Putamen (tissue), 1 donor: ENCODE measurements at places on chromosomes 7 and 10.

- DNase-seq, result no peak
Measured at GRCh38 chr7:157013602-157014549, 3.4 kb upstream of the MNX1 start.

DNA sequence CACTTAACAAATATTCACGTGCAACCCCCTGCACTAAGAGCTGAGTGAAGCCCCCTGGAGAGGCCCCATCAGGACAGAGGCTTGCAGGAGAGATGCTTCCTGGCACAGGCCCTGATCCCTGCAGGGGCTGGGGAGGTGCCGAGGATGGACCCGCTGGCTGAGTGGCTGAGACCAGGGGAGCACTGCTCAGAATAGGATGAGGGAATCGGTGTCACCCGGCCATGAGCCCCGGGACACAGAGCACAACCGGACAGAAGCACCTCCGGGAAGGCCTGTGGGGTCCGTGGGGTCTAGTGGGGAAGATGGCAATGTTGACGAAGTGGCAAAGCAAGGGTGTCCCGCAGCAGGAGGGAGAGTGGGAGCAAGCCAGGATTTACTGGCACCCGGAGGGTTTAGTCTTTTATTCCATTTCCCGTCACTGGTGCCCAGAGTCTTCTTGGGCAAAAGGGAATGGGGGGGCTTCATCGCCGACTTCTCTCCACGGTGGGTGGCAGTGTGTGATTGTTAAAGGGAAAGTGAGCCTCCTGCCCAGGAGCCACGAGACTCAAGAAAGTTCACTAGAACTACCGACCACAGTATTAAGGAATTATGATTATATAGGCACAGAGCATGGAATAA lies 140.7 kb downstream of the ADARB2 start:
- no peak for DNase-seq

- DNase-seq, result no peak
Measured at GRCh38 chr7:127887631-127888030, 143.6 kb downstream of the LRRC4 start.

DNA sequence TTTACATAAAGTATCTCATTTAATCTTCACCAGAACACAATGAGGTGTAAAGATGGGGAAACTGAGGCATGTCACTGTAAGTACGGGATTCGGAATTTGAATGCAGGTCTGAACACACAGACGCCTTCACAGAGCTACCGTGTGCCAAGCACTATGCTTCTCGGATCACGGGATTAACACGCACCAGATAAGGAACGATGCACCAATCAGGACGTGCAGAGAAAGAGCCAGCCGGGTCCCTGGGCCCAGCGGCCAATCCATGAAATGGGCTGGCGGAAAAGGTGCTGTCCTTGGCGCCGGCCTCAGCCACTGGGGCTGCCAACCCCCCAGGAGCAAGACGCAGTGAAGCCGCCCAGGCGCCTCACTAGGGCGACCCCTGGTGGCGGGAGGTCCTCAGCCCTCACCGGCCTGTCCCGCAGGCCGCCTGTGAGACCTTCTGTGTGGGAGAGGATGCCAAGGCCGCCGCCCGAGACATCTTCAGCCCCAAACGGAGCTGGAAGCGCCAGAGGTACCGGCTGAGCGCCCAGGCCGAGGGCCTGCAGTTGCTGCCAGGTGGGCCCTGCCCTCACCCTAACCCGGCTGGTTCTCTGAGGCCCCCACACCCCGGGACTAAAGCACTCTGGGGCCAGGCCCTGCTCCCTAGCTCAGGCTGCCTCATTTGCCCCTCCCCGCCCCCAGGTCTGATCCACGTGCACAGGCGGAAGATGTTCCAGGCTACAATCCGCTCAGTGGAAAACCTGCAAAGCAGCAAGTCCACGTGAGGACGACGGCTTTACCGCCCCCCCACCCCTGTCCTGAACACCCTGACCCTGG lies 15.6 kb downstream of the ATG9B start:
- no peak for DNase-seq

- no peak for DNase-seq
Measured at GRCh38 chr7:12481722-12482121, 78.1 kb upstream of the VWDE start.

DNA sequence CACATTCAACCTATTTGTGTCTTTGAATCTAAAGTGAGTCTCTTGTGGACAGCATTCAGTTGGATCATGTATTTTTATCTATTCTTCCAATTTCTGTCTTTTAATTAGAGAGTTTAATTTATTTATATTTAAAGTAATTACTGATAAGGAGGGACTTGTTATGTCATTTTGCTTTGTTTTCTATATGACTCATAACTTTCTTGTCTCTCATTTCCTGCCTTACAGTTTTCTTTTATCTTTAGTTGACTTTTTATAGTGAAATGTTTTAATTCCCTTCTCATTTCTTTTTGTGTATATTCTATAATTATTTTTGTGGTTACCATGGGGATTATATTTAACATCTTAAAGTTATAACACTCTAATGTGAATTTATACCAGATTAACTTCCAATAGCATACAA lies 7.3 kb upstream of the ZNF518A start:
- DNase-seq, result no peak

DNA sequence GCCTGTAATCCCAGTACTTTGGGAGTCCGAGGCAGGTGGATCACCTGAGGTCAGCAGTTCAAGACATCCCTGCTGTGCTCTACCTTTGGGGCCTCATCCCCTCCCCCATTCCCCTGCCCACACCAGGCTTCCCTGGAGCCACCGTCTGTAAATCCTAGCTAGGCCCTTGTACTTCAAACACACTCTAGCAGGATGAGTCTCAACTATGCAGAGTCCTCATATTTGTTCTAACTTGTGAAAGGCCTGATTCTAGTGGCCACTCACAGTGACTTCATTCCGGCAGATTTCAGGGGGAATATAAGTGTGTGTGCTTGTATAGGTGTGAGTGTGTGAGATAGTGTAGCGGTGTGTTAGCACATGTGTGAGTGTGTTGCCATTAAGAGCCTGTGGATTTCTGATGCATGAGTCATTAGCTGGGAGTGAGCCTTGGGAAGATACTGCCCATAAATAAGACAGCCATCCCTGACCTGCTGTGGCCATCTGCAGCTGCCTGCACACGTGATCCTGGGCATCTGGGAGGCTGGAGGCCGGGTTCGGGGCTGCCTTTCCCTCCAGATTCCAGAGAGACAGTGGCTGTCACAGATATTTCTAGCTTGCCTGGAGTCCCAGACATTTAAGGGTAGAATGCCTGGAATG lies 1.7 kb upstream of the NEURL1 start:
- no peak for DNase-seq

GRCh38 chr10:69483963-69484362 lies 32.7 kb downstream of the TSPAN15 start:
- no peak for DNase-seq

DNA sequence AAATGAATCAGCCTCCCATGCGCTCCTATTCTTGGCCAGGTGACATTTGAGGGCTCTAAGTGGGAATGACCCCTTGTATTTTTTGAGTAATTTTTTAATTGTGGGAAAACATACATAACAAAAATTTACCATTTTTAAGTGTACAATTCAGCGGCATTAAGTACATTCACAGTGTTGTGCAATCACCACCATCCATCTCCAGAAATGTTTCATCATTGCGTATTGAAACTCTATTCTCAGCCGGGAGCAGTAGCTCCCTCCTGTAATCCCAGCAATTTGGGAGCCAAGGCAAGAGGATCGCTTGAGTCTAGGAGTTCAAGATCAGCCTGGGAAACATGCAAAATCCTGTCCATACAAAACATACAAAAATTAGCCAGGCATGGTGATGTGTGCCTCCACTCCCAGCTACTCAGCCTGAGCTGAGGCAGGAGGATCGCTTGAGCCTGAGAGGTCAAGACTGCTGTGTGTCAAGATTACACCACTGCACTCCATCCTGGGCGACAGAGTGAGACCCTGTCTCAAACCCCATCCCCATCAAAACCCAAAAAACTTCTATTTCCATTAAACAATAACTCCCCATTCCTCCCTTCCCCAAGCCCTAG lies 2.5 kb downstream of the ANTXRL start:
- no peak for DNase-seq

GRCh38 chr7:83005410-83005809 lies 157.3 kb downstream of the PCLO start:
- DNase-seq, result no peak

- no peak for DNase-seq
Measured at GRCh38 chr7:151890355-151891004, 13.6 kb upstream of the PRKAG2 start.

DNA sequence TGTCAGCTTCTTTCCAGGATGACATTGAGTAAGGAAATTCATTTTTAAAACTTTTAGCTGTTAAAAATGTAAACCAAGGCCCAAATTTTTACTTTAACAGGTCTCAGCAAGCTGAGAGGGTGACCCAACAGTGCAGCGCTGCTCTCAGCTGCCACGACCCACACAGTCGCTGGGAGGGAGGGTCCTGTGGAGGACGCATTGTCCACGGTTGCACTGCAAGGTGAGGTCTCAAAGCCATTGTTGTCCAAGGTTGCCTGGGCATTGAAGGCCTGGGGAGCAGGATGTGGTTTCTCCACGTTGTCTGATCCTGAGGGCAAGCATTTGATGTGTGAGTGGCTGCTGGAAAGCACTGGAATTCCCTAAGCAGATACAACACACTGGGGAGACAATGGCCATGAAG lies 15.1 kb upstream of the VIPR2 start:
- DNase-seq, result no peak

- DNase-seq, result no peak
Measured at GRCh38 chr7:70647801-70648498, 484.0 kb upstream of the GALNT17 start.

DNA sequence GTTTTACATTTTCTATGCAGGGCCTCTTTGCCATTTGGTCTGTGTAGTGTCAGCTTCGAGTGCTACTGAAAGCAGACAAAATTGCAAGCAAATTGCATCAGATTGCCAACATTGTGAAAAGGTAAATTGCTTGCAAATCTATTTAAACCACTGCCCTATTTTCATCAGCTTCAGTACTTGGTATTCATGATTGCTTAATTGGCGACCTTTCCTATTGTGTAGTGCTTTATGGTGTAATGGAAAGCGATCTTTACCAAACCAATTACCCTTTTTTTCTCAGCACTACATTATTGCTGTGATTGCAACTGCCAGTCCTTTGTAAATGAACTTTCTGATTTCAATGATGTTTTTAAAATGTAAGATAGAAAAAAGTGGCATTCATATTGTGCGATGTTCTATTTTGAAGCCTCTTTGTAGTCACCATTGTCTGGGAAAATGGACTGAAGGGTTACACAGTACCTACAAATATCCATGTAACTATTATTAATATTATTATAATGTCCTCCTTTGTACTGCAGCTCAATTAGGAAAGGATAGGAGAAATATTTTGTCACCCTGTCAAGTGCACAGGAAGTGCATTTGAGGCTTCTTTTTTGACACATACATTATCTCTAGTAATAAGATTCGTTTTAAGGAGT lies 177.7 kb upstream of the SP8 start:
- no peak for DNase-seq

GRCh38 chr10:44068716-44069482 lies 316.0 kb downstream of the CXCL12 start:
- no peak for DNase-seq

- DNase-seq, result no peak
Measured at GRCh38 chr7:100949227-100949932, at the start of gene MUC3A. Gene MUC3A, plus strand, starts transcription at chr7:100949534. Its CDS starts 91 bp downstream, at chr7:100949625.

- DNase-seq, result peak; percentile 47
Measured at GRCh38 chr10:110354322-110354766, 49.6 kb upstream of the SMNDC1 start.

DNA sequence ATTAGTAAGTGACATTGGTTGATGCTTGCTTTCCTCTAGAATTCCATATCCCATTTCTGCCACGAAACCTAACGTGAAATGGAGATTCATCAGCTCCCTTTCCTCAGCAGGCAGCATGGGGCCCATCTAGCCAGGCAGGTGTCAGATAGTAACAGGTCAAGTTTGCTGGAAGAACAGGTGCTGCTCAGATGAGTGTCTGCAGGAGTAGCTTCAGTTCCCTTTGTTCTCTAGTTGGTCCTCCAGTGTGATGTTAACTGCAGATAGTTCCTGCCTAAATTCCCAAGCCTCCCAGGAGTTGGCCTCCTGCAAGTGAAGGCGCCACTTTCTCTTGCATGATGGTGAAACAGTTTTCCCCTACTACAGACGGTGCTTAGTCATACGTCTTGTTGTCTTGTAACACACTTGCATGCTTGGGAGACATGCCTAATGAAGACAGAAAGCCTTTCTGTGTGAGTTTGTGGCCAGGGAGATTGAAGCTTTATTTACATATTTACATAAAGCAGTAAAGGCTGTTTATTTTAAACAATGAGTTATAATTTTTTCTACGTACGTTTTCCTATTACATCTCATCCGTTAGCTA lies 175.4 kb downstream of the CHN2 start:
- DNase-seq, result no peak

- DNase-seq, result no peak
Measured at GRCh38 chr7:102287111-102287980, 678 bp downstream of the SH2B2 start.

GRCh38 chr10:21929070-21929469 lies 74.5 kb downstream of the DNAJC1 start:
- no peak for DNase-seq

DNA sequence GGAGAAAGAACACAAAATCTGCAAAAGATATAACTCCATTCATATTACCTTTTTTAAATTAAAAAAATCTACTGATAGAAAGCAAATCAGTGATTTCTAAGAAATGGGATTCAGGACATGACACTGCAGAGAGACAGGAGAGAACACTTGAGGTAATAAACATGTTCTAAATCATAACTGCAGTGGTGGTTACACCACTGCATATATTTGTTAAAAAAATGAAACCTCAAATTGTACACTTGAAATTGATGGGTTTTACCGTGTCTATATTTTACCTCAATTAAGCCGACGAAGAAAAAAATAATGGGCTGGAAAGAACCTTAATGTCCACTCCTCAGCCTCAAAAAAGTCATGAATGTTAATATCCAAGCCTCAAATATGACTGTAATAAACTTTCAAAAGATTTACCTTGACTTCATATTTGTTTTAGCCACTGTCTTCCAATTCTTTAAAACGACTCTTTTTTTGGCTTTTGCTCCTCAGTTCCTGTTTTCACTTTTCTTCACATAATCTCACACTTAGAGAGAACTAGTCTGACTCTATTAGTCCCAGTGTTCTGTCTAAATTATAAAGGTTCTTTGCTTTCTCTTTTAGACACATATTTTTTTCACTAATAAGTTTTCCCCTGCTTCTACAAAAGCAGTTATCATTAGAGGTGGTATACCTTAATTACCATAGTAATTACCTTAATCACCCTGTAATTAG lies 502.4 kb downstream of the GRM8 start:
- DNase-seq, result no peak

- no peak for DNase-seq
Measured at GRCh38 chr10:58820861-58821751, 308.4 kb downstream of the BICC1 start.

- no peak for DNase-seq
Measured at GRCh38 chr10:75269605-75270004, 33.8 kb upstream of the COMTD1 start.
